ENCODE measurements at places on chromosomes 6 and 20.

- no peak for DNase-seq
These were observed 990.9 kb downstream of the EPHA7 start for GRCh38 chr6:92428448-92428847.

DNA sequence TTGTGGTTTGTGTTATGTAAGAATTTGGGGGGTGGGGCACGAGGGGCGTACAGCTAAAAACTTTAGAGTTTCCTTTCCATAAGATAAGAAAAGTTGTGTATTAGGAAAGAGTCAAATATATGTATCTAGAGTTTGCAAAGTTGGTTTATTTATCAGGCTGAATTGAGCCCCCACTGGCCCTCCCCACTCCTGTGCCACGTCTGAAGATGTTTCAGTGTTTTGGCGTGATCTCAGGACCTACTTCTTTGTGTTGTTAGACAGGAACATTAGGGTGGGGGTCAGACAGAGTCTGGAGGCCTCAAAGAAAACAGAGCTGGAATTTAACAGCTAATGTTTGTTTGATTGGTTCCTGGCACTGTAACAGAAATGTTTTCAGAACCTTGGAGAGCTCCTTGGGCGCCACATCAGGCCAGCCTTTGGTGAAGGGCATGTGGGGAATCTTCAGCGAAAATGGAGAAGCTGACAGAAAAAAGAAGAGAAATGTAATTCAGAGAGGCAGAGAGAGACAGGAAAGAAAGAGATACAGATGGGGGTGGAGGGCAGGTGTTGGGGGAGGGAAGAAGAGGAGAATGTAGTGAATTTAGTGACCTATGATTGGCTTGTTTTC lies 674 bp downstream of the NRSN1 start:
- peak; percentile 49 for DNase-seq

DNA sequence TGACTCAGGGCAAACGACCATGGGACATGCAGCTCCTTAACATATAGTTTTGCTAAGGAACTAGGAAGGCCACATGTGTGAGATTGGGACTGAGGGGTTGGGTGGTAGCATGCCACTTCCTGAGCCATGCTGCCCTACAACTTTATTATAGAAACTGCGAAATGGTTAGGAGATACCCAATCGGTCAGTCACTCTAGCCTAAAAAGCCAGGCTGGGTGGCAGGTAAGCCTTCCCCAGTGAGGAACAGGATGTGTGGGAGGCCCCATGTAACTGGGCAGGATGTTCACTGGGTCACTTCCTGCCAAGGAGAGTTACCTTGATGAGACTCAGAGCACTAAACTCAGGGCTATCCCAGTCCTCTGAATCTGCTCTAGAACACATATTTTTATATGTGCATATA lies 123.5 kb downstream of the MAP3K7 start:
- DNase-seq, result no peak

DNA sequence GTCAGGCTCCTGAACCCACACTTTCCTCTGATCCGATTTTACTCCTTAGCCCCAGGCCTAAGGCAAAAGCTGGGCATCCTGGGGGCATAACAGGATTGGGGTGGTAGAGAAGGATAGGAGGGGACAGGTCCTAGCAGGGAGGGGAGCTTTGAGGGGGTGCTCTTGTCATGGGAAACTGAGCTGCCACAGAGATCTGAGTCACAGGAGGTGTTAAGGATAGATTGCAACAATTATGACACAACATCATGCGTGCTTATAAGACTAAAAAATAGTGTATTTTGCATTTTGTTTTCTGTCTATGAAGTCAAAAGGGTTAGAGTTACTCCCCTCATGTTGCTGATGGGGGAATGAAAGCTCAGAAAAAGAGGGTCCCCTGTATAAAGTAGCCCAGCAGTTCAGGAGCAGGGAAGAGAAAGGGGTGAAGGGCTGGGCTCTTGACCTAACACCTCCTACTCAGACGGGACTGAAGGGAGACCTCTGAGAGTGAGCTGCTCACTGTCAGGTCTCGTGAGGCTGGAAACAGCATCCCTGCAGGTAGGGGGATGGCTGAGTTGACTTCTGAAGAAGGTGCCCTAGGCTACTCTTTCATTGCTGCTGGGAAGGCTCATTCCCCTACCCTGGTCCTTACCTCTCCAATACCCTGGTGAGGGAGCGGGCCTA lies 2.0 kb downstream of the GLP1R start:
- no peak for DNase-seq

DNA sequence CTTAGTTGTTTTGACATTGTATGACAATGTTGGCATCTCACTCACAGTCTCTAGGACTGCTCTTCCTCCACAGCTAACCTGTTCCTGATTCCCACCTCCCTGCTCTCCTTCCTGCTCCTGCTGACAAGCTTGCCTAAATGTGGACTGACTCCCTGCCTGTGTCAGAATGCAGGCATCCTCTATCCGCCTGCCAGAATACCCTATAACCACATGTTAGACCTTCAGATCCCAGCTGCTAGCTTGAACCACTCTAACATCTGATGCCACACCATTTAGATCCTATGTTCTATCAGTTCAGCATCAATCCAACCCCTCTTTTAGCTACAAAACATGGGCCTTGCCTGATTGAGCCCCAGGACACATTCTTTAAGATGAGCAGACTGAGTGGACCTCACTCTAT lies 12.2 kb downstream of the FILIP1 start:
- no peak for DNase-seq

- DNase-seq, result no peak
These were observed 48.6 kb downstream of the FKBP5 start for GRCh38 chr6:35640017-35640664.

Measured in NCI-H1048 (cell line).